ENCODE measurements at places on chromosomes 4 and X.
A peak's percentile ranks its signal among the peaks of the same experiment; 100 is the strongest.

GRCh38 chrX:18098763-18099162 lies 121.9 kb downstream of the BEND2 start:
- no peak overlapping the region for H3K4me3 ChIP-seq
- DNase-seq = no peak
- H3K27ac ChIP-seq = no peak overlapping the region
- H3K4me1 ChIP-seq = no peaks in the 10 kb centered on the region
- no peaks in the 10 kb centered on the region for H3K36me3 ChIP-seq
- H3K27me3 ChIP-seq = no peaks in the 10 kb centered on the region

DNA sequence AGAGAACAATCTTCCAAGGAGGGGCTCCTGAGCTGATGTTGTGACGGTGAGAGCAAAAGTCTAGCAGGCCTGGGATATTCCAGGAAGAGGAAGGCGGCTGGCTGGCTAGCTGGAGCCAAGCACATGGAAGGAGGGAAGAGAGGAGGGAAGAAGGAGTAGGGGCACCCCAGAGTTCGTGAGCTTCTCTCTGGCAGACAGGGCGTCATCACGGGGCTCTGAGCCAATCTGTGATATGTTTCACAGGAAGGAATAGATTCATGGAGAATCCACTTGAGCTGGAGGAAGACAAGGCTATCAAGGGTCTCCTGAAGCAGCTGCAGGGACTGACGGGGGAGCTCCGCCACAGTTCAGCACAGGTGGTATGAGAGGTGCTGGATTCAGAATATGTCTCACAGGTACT lies 73.6 kb downstream of the DHRSX start:
- no peak for DNase-seq
- H3K4me1 ChIP-seq = no peaks in the 10 kb centered on the region
- no peaks in the 10 kb centered on the region for H3K27me3 ChIP-seq
- H3K4me3 ChIP-seq = no peak overlapping the region
- H3K27ac ChIP-seq = no peak overlapping the region
- H3K36me3 ChIP-seq = peaks cover 15% of the 10 kb centered on the region

GRCh38 chr4:158793021-158793420 lies 24.2 kb downstream of the FNIP2 start:
- no peaks in the 10 kb centered on the region for H3K27me3 ChIP-seq
- H3K27ac ChIP-seq = no peak overlapping the region
- no peak overlapping the region for H3K4me3 ChIP-seq
- no peak for DNase-seq
- no peaks in the 10 kb centered on the region for H3K4me1 ChIP-seq

DNA sequence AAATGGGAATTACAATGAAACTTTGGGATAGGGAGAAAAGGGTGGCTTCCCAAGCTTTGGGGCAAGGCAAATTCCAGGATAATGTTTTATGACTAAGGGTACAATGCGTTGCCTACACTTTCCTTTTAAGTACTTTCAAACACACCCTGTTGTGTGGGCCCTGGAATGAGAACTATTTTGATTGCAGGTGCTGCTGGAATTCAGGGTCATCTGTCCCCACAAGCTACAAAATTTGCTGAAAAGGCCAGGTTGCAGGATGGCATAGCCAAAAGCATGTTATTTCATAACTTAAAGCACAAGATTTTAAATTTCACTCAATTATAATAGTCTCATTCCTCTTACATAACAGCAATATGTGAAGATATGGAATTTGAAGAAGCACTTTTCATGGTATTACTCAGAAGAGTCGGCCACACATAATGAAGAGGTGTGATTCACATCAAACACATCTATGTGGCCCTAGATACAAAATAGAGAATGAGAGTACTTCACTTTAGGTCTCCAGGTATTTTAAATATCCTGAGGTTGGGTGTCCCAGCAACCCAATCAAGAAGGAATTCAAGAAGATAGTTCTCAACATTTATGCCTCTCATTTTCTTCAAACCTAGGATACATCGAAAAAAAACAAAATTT lies 89.3 kb downstream of the APBB2 start:
- no peaks in the 10 kb centered on the region for H3K27me3 ChIP-seq
- DNase-seq = no peak
- no peak overlapping the region for H3K27ac ChIP-seq
- no peaks in the 10 kb centered on the region for H3K4me1 ChIP-seq

- H3K4me1 ChIP-seq = no peaks in the 10 kb centered on the region
- DNase-seq = no peak
- no peaks in the 10 kb centered on the region for H3K36me3 ChIP-seq
- no peak overlapping the region for H3K27ac ChIP-seq
Observed at GRCh38 chrX:29419774-29420553, 795.4 kb upstream of the MAGEB2 start.

- no peak overlapping the region for H3K27ac ChIP-seq
- no peak overlapping the region for H3K4me3 ChIP-seq
- DNase-seq = no peak
- no peaks in the 10 kb centered on the region for H3K36me3 ChIP-seq
- no peaks in the 10 kb centered on the region for H3K27me3 ChIP-seq
- H3K4me1 ChIP-seq = no peaks in the 10 kb centered on the region
Observed at GRCh38 chrX:16664626-16665025, 14.7 kb downstream of the S100G start.

- H3K4me1 ChIP-seq = peaks cover 34% of the 10 kb centered on the region
- peak overlapping the region; percentile 56 for H3K27ac ChIP-seq
- no peak for DNase-seq
- no peaks in the 10 kb centered on the region for H3K36me3 ChIP-seq
Observed at GRCh38 chrX:46599051-46599560, 25.5 kb downstream of the CHST7 start.

Measured in right atrium auricular region (tissue), 2 donors.